ENCODE measurements at places on chromosomes 1 and 21.

DNA sequence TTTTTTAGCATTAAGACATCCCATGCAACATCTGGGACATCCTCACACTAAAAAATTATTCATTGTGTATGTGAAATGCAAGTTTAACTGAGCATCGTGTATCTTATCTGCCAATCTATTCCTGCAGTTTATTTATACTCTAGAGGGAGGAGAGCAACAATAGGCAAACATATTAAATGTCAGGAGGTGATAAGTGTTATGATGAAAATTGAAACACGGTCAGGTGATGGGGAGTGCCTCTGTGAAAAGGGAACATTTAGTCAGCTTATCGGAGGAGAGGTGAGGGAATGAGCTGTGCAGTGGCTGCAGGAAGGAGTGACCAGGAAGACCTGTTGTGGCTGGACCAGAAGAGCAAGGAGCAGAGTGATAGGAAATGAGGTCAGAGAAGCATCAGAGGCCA is 775 bp upstream of the EFCAB14 start:
- DNase-seq, result no peak

GRCh38 chr1:213982672-213983492 is 4.9 kb upstream of the PROX1 start:
- no peak for DNase-seq

- DNase-seq, result no peak
These were observed 362.4 kb upstream of the KAZN start for GRCh38 chr1:14236097-14236496.

DNA sequence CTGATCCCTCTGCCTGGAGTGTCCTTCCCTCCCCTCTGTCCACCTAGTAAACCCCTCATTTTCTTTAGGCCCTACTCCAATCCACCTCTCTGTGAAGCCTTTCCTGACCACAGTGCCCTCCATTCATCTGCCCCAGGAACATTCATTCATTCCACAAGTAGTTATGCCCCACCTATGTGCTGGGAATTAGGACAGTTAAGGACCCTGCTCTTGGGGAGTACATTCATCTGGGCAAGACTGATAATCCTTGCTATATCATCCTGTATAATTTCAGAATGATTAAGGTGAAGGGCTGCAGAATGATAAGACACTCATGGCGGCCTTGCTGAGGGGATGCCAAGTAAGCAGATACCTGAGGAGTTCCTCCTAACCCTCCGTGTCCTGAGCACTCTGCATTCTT is 10.3 kb upstream of the FAM20B start:
- DNase-seq, result no peak

DNA sequence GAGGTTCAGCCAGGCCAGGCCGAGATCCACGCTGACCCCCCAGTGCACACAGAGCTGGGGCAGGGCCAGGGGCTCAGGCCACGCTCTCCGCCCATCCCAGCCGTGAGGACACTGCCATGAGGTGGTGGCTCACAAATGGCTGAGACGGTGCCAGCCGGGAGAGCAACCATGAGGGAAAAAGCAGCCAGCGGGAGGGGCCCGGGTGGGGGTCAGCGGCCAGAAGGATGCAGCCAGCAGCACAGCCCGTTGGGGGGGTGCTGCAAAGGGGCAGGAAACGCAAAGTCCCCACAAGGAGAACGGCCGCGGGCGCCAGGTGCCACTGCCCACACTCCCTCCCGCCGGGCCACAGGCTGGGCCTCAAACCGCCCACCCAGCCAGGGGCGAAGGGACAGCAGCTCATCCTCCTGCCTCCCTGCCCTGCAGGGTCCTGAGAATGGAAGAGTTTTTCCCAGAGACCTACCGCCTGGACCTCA is 8.3 kb downstream of the TTLL10 start:
- no peak for DNase-seq

GRCh38 chr1:41739061-41739955 is 179.4 kb downstream of the HIVEP3 start:
- DNase-seq, result peak; percentile 66

DNA sequence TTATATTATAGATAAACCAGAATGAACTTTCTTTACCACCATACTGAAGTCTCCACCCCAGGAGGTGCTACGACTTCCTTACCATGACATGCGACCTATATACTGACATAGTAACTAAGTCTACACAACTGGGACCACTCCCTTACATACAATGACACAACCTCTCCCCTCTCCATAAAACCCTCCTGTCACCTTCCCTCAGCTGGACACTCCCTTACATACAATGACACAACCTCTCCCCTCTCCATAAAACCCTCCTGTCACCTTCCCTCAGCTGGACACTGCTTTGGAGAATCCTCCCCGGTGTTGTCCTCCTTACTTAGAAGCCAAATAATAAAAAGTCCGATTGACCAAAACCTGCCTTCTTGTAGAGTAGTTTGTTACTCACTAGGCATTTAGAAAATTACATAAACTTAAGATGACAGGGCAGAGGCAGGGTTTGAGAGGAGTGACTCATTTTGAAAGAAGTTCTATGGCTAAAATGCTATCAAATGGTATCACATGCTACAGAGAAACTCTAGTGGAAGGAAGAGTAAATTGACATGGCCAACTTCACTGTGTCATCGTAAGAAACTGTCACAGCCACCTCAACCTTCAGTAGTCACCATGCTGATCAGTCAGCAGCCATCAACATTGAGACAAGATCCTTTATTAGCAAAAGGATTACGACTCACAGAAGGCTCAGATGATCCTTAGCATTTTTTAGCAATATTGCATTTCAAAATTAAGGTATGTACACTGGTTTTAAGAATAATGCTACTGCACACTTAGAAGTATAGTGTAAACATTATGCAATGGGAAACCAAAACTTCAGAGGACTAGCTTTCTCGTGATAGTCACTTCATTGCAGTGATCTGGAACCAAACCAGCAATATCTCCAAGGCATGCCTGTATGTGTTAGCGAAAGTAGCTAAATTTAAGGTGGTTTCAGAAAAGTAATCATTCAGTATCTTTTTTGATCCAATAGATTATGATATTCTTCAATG is 56.4 kb downstream of the AHCTF1 start:
- DNase-seq, result no peak

- DNase-seq, result no peak
These were observed 217.4 kb upstream of the KCNK2 start for GRCh38 chr1:214864896-214865688.

- DNase-seq, result no peak
These were observed 33.7 kb downstream of the L1TD1 start for GRCh38 chr1:62228136-62228882.

DNA sequence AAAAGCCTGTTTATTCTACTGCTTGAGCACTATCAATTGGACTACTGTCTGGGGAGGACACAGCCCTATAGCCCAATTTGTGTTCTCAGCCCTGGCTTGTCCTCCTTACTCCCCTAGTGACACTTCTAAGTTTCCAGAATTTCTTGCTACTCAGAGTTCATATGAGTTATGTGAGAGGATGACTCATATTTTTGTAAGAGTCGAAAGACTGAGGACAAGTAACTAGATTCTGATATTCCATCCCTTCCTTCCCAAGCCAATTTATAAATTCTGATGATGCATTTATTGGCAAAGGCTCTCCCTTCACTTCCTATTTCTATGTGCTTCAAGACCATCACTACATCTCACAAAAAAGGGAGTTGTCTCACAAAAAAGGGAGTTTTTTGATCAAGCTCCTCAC is 422.2 kb upstream of the DEPDC1 start:
- DNase-seq, result no peak

DNA sequence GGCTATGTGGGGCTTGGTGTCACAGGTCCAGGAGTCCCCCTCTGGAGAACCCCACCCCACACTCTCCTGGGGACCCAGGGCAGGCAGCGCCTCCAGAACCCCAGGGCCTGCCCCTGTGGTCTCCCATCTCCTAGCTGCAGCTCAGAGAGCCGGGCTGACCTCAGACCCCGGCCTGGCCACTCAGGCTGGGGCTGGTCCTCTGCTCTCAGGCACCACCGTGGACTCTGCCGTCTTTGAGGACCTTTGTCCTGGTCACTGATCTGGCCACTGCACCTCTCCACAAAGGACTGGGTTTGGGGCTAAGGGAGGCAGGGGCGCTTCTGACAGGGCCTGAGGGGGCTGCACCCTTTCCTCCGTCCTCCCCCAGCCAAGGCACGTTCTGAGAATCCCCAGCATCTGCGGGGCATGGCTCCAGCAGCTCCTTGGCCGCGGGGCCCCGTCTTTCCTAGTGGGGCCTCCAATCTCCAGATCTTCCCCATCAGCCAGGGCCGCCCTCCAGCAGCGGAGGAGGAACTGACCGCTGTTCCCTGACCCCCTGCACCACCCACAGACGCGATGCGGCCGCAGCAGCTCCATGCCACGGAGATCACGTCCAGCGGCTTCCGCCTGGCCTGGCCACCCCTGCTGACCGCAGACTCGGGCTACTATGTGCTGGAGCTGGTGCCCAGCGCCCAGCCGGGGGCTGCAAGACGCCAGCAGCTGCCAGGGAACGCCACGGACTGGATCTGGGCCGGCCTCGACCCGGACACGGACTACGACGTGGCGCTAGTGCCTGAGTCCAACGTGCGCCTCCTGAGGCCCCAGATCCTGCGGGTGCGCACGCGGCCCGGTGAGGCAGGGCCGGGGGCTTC is 3.3 kb downstream of the VWA1 start:
- no peak for DNase-seq

- DNase-seq, result no peak
These were observed 11.4 kb downstream of the DEPDC1 start for GRCh38 chr1:68485431-68486022.

DNA sequence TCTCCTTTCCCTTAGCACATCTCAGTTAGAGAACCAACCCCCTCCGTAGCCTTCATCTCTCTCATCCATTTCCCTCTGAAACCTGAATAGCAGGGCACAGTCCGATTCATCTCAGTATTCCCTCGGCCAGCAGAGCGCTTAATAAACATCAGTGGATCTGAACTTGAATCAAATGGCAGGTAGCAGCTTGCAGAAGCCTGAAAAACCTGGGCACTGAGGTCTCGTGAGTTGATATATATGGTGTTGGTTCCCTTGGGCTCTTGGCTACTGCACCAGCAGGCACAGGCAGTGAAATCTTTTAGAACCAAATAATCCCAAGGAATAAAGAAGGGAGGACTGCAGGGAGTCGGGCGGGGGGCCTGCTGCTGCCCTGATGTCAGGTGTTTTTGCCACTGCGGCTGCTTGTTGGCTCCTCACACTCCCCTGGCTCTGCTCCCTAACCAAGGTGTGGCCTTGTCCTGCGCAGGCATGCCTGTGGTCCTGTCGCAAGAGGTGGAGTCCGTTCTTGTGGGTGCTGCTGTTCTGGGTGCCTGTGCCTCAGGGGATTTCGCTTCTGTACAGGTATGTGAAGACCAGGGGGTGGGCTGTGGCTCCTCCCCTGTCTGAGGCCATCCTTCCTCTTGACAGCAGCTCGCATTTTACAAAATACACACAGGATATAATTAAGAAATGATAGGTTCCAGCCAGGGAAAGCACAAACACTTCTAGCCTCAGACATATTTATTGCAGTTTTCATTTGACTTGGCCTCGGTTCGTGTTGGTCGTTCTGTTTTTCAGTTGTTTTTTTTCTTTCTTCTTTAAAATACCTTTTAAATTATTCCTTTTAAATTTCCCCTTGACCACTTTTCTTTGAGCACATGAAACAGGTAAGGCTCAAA is 140.9 kb upstream of the HOOK1 start:
- no peak for DNase-seq

DNA sequence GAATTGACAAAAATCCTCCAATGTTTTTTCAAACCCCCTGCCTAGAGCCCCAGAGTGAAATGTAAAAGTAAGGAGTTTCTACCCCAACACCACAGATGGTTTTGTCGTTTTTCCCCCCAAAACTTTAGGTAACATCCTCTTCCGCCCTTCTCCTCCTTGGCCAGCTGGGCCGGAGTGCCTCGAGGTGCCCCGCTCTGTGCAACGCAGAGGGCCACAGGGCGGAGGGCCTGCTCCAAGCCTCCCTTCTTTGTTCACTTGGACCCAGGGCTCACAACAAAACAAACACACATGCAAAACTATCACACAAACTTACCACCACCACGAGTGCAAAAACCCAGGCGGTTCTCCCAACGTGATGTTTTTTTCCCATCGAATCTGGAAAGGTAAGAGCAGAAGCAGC is 1.9 kb downstream of the SSBP3 start:
- no peak for DNase-seq

GRCh38 chr1:59685666-59686065 is 129.1 kb upstream of the HOOK1 start:
- no peak for DNase-seq

- no peak for DNase-seq
These were observed 45.6 kb downstream of the PBX1 start for GRCh38 chr1:164604541-164604940.

DNA sequence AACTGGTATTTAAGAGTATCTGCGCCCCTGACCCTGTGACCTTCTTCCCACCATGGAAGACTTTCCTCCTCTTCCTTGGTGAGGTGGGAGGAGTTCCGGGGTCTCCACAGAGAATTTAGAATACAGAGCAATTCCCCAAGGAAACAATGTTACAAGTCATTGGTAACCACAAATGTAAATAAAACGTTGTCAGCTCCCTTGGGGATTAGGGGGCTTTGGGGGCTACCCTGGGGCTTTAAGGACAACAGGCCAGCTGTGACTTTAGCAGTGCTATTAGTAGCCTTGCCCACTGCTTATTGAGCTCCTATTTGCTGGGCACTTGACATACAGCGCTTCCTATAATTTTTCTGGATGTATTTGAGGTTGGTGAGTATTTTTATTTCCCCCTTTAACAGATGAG is 69.0 kb downstream of the IGSF21 start:
- no peak for DNase-seq

DNA sequence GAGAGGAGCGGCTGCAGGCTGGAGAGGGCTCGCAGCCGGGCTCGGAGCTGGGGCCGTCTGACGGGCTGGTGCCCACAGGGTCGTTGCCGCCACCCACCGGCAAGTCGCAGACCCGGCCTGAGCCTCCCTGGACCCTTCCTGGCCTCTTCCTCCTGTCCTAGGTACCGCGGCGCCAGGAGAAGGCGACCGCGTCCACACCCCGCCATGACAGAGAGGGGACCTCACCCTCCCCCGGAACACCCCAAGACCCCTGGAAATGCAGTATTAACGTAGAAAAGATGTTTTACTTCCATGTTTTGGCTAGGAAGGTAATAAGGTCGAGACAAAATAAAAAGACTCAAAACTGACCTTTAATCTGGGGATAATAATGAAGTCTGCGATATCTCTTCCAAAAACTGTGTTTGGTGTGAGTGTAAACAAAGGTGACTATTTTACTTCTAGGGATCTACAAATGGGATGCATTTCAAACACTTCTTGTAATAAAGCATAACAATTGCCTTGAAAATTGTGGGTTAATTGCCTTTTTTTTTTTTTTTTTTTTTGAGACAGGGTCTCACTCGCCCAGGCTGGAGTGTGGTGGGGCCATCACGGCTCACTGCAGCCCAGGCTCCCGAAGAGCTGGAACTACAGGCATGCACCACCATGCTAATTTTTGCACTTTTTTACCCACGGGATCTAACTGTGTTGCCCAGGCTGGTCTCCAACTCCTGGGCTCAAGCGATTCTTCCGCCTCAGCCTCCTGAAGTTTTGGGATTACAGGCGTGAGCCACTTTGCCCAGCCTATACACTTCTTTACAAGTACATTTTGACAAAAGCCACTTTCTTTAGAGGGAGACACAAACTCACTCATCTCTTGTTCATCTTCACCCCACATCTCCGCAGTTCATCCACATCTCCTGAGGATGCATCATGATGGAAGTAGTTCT is 838 bp upstream of the RSRP1 start:
- no peak for DNase-seq
